Left renal cortex interstitium (tissue), 4 donors: ENCODE measurements at places on chromosomes 6 and 20.

- no peak for DNase-seq
Observed at GRCh38 chr6:31094389-31094881, 17.9 kb downstream of the C6orf15 start.

GRCh38 chr6:25582101-25582500 is 69.9 kb upstream of the SCGN start:
- DNase-seq = no peak

GRCh38 chr6:81384921-81385320 is 367.6 kb downstream of the TENT5A start:
- DNase-seq = no peak

GRCh38 chr20:14415467-14415866 is 78.1 kb upstream of the FLRT3 start:
- DNase-seq = no peak

DNA sequence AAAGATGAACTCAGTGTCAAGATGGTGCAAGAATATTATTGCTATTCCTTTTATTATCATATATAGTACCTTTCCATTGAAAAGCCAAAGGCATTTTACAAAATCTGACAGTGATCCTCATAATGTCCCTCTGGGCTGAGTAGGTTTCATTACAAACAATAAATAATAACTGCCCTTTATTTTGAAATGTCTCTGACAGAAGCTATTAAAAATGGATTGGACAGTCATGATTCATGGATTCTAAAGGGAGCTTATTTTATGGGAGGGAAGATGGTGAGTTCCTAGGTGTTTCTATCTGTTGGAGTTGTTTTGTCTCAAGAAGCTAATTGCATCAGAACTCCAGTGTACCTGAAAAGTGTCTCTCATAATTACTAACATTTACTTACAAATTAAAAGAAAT is 30.4 kb upstream of the HDAC2 start:
- no peak for DNase-seq

GRCh38 chr6:33692760-33693158 is 18.7 kb downstream of the UQCC2 start:
- DNase-seq = no peak

GRCh38 chr20:43530321-43531090 is 23.0 kb downstream of the L3MBTL1 start:
- no peak for DNase-seq

DNA sequence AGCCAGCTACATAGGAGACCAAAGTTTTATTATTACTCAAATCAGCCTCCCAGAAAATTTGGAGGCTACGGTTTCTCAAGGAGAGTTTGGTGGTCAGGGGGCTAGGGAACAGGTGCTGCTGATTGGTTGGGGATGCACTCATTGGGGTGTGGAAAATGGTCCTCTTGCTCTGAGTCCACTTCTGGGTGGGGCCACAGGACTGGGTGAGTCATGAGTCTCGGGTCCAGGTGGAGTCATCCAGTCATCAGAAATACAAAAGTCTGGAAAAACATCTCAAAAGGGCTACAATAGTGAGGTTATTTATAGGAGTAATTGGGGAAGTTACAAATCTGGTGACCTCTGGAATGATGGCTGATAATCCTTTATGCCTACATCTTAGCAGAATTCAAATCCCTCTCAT is 54.3 kb upstream of the SLC22A16 start:
- DNase-seq = no peak

- no peak for DNase-seq
Observed at GRCh38 chr6:144298194-144298593, 13.1 kb downstream of the UTRN start.

GRCh38 chr6:22917344-22917743 is 348.0 kb downstream of the HDGFL1 start:
- no peak for DNase-seq

DNA sequence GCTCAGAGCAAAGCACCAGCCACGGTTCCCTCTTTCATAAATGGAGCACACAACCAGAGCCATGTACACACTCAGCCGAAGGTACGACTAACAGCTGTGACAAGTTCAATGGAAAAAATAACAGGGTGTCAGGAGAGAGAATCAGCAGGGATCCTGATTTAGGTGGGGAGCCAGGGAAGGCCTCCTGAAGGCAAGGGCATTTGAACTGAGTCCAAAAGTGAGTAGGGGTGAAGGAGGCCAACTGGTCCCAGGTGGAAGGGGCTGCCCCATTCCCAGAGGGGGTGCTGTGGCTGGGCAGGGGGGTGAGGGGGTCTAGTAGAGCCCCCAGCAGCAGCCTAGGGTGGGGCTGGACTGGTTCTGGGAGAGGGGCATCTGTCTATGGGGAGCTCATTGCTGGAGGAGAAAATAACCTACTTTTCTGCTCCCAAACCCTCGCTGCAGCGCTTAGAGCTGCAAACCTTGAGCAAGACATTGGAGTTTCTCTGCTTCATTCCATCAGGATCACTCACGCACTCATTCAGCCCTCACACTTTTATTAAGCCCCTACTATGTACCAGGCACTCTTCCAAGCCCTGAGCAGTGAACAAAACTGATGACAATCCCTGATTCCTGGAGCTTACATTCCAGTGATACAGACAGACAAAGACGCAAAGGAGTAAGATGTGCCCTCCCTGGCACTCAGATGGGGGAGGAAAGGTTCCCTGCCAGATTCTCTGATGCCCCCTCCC is 113.5 kb downstream of the TOX2 start:
- no peak for DNase-seq

DNA sequence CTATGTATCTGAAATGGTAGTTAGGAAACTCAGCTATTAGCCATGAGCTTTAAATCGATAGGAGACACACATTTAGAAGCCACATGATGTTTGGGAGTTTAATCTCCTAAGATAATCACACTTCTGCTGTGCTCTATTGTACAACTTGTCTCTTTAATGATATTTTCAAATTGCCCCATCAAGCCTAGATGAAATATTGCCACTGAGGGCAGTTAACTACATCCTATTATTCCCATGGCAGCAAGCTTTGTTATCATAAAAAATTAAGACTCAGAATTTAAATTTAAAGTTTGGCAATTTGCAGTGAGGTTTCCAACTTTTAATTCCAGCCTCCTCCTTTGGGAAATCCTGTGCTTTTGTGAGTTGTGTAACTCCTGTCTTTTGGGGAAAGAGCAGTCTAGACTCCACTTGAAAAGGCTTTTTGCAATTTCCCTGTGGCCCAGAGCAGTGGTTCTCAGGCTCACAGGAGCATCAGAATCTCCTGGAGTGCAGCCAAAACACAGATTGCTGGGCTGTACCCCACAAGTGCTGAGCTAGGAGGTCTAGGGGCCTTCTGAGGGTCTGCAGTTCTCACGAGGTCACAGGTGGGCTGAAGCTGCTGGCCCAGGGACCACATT is 792.4 kb downstream of the QKI start:
- DNase-seq = no peak

DNA sequence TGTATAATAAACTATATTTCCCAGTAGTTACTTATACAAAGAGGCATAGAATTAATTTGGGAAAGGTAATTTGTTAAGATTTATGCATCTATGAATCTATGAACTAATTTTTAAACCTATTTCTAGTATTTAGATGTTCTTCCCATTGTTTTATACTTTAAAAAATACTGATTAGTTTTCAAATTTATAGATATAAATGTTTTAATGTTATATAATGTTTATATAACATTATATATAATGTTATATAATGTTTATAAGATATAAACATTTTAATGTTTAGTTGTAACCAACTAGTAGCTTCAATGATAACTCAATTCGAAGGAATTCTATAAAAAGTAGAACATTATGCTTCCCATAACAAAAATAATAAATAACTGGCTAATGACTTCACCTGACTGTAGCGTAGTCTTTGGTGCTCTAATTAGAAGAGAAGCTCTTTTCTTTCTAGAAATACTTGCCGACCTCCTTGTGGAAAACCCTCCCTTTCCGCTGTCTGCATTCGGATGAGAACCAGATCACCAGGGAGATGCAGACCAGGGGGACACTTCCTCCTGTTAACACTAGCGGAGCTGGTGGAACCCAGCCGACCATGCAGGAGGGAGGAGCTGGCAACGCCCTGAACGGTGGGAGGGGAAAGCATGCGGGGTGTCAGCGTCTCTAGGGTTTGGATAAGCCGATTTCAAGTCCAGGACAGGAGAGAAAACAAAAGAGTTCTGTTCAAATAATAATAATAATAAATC is 158.4 kb downstream of the OR2B2 start:
- no peak for DNase-seq

DNA sequence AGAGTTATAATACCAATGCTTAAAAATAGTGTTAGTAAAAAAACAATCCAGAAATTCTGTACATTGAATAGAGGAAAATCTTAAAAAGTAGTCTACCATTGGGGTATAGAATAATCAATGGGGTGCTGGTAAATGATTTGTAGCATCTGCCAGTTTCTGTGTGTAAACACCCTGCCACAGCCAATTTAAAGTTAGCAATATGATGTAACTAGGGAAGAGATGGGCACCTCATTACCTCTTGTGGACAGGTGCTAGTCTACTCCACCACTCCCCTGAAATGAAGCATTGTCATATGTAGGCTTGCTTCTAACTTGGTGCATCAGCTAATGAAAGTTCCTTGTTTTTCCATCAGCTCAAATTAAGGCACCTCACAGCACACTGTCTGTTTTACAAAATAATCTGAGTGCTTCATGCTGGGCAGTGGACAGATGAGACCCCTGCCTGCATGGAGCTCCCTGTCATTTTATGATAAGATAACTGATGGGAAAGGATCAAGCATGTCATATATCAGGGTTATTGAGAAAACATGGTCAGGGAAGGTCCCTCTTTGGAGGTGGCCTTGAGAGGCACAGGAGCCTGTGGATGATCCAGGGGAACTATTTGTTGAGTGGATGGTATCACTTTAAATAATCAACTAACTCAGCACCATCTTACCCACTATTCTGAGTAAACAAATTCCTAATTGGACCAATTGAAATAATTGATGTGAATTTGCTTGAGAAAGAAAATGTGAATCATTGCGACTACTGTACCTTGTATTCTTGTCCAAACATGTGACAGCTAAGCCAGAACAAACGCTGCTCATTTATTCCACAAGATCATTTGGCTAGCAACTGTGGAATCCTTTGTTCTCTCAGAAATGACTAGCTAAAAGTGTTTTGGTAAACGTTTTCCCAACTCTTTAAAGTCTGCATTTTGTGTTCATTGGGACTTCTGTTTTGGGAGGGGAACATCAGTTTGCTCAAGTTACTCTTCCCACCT is 45.9 kb upstream of the CSE1L start:
- no peak for DNase-seq
